ENCODE measurements at places on chromosomes 6 and 20. TPM values are rescaled to one million over a fixed set of nuclear protein-coding genes. Genes with fewer than 3 reads are reported as not detected.

FAM184A gene
- total RNA-seq: 0.85 TPM

F13A1 gene
- not detected for total RNA-seq

PCK1 gene
- not detected for total RNA-seq

BANF2 gene
- total RNA-seq: not detected

TFAP2A gene
- not detected for total RNA-seq

CGA gene
- total RNA-seq: 0.28 TPM

PTPRK gene
- total RNA-seq: 44.0 TPM

ABCC10 gene
- 18.8 TPM for total RNA-seq

WFDC10B gene
- total RNA-seq: not detected

ULBP3 gene
- 16.7 TPM for total RNA-seq

KIF25 gene
- total RNA-seq: 2.0 TPM

FNDC1 gene
- total RNA-seq: 0.19 TPM

PPP1R14C gene
- total RNA-seq: 0.38 TPM

GTF3C6 gene
- 89.9 TPM for total RNA-seq

IPCEF1 gene
- not detected for total RNA-seq

CTAGE9 gene
- not detected for total RNA-seq

All from regular cardiac myocyte (primary cell).